ENCODE measurements at places on chromosomes 11 and 22. TPM values are rescaled to one million over a fixed set of nuclear protein-coding genes. Genes with fewer than 3 reads are reported as not detected.

DNA sequence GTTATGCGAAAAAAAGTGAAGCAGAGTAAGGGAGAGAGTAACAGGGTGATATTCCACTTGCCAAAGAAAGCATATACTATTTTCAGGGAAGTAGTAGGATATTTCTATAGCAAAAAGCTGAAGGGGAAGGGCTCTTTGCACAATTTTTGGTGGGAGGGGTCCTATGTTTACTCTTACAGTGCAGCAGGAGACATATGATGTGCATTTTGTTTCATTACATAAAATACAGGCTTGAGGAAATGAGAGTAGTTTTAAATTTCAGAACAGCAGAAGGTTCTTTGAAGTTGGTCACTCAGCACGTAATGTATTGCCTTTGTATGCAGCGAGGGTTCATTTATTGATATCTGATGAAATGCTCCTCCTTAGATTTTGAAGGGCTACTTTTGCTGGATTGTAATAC lies 3.1 kb upstream of the PIK3IP1 start:
- no peak for DNase-seq
- no peak overlapping the region for H3K27ac ChIP-seq
- H3K36me3 ChIP-seq: no peaks in the 10 kb centered on the region
- no peaks in the 10 kb centered on the region for H3K27me3 ChIP-seq

GRCh38 chr11:123775289-123775688 lies 21.0 kb upstream of the OR6X1 start:
- no peak for DNase-seq
- no peaks in the 10 kb centered on the region for H3K36me3 ChIP-seq
- no peak overlapping the region for H3K27ac ChIP-seq
- no peaks in the 10 kb centered on the region for H3K4me1 ChIP-seq
- H3K27me3 ChIP-seq: no peaks in the 10 kb centered on the region

DNA sequence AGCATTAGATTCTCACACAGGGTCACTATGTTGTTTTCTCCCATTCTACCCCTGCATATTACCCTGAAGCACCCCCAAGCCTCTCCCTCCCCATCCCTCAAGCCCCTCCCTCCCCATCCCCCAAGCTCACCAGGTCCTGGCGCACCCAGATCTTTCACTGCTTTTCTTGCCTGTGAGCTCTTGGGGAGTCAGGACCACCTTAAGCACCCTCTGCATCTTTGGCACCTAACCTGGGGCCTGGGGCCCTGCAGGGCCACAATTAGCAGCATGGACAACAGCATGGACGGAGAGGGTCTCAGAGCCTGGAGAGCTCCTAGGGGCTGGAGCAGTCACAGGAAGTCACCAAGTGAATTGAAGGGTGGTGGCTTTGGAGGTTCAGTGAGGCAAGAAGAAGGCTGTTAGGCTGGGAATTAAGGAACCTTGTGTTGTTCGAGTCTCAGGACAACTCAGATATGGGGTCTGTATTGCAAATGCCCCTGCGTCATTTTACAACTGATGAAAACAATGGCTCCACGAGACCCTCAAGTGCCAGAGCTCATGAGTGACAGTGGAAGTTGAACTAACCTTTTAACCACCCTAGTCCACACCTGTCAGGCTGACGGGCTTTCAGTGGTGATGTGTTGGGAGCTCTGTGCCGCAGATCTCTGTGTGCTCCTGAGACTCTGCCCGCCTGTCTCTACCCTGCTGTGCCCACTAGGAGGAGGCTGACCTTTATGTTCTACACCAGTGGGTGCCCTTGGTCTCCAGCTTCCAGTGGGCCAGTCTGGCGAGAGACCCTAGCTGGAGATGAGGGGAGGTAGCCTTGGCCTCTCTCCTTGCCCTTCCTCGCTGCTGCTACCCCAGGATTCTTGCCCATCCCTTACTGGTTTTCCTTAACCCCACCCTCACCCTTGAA lies 111.3 kb upstream of the OR4B1 start:
- peak overlapping the region; percentile 62 for H3K27ac ChIP-seq
- peaks cover 60% of the 10 kb centered on the region for H3K4me1 ChIP-seq
- DNase-seq: no peak
- H3K27me3 ChIP-seq: no peaks in the 10 kb centered on the region
- peaks cover 2% of the 10 kb centered on the region for H3K36me3 ChIP-seq

DNA sequence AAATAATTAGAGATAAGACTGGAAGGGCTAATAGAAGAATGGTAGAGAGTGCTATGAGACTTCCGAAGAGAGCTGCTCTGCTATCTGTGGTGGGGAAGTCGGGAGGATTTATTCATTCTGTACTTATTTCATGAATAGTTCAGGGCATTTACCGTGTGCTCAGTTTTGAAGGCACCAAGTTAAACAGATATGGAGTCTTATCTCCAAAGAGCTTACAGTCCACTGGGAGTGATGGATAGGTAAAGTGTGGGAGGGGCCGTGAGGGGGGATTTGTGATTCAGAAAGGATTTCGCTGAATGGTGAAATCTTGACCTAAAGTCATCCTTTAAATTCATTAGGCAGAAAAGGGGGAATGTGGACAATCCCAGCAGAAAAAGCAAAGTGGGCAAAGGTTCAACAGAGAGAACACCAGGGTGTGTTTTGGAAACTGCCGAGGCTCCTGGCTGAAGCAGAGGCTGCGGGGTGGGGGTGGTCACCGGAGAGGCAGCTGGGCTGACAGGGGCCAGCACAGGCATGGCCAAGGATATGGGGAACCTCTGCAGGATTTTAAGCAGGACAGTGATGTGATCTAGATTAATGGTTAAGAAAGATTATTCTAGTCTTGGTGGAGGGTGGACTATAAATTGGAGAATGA lies 91.2 kb downstream of the UBASH3B start:
- DNase-seq: no peak
- H3K4me1 ChIP-seq: peaks cover 94% of the 10 kb centered on the region
- H3K27me3 ChIP-seq: no peaks in the 10 kb centered on the region
- peak overlapping the region; percentile 72 for H3K27ac ChIP-seq
- peak overlapping the region; percentile 13 for H3K4me3 ChIP-seq
- no peaks in the 10 kb centered on the region for H3K36me3 ChIP-seq

Gene TTC12
- 1.7 TPM for polyA plus RNA-seq

Gene THY1
- not detected for polyA plus RNA-seq

Gene PARVG
- polyA plus RNA-seq: 577 TPM

All from CD14-positive monocyte (primary cell).